ENCODE measurements at places on chromosomes 3 and 15.

- no peak for DNase-seq
These were observed 164.5 kb downstream of the EBLN2 start for GRCh38 chr3:73225991-73226390.

- DNase-seq: no peak
These were observed 343.1 kb downstream of the OXSM start for GRCh38 chr3:26132942-26133341.

GRCh38 chr15:32889214-32889613 is 171.4 kb downstream of the GREM1 start:
- no peak for DNase-seq

GRCh38 chr3:18499301-18499700 is 74.2 kb upstream of the SATB1 start:
- no peak for DNase-seq

- DNase-seq: no peak
These were observed 102.9 kb downstream of the SRGAP3 start for GRCh38 chr3:9146367-9147071.

DNA sequence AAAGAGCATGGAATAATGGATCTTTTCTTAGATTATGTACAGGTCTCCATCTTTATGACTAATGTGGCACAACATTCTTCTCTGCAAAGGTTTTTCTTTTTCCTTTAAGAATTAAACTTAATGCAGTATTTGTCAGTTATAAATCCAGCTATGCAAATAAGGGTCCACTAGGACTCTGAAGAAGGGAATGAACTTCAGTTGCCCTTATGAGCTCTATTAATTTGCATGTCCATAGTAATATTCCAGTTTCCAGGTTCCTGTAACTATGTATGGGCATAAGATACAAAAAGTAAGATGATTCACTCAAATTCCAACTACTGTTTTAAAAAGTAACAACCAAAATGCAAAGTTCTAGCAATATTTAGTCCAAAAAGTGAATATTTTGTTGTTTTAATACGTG is 337.4 kb downstream of the NLGN1 start:
- no peak for DNase-seq

DNA sequence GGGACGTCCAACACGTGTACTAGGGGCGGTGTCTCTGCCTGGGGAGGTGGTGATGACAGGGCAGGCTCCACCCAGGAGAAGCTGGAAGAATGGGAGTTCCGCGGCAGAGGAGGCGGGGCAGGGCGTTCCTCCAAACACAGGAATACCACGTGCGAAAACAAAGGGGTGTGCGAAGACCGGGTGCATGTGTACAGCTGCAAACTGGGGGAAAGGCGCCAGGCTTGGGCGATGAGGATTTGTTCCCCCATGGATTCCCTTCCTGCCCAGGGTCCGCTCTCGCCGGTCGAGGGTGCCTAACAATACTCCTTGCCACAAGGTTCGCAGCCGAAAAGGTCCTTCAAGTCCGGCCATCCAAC is 500 bp upstream of the ZSCAN2 start:
- DNase-seq: peak; percentile 74

DNA sequence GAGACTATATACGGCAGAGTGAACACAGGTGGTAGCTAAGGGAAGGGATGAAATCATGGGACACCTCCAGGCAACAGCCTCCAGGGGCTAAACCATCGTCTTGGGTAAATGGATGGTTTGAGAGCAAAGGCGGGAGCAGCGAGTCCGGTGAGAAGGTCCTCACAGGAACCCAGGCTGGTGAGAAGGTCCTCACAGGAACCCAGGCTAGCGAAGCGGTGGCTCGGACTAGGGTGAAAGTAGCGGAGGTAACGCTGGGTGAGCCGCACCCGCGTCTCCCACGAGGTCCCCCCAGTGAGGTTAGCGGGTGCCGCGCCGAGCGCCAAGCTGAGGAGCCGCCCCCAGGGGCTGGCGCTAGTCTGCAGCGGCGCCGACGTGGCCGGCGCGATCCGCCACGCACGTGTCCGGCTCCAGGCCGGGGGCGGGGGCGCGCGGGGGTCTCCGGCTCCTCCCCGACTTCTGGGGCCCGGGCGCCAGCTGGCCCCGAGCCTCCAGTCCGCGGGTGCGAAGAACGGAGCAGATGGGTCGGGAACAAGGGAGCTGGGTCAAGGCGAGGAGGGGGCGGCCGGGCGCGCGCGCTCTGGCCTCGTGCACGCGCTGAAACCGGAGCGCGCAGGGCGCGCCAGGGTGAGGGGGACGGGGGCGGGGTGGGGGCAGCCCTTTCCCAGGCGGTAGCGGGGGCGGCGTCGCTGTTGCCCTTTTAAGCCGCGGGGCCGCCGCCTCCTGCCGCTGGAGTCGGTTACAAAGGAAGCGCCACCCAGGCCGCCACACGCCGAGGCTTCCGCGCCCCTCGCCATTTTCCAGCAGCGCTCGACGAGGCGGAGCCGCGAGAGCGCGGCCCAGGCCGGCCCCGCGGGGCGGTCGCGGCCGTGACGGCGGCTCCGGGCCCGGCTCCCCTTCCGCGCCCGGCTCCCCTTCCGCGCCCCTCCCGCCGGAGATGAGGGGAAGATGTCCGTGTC is at the start of gene UBE2Q2:
Gene UBE2Q2, plus strand, starts transcription at position 726 of the 956 bp plus-strand sequence. Its CDS starts 220 bp downstream, at position 946.
- DNase-seq: peak; percentile 41

GRCh38 chr3:183330881-183331280 is 77.8 kb downstream of the B3GNT5 start:
- DNase-seq: no peak

DNA sequence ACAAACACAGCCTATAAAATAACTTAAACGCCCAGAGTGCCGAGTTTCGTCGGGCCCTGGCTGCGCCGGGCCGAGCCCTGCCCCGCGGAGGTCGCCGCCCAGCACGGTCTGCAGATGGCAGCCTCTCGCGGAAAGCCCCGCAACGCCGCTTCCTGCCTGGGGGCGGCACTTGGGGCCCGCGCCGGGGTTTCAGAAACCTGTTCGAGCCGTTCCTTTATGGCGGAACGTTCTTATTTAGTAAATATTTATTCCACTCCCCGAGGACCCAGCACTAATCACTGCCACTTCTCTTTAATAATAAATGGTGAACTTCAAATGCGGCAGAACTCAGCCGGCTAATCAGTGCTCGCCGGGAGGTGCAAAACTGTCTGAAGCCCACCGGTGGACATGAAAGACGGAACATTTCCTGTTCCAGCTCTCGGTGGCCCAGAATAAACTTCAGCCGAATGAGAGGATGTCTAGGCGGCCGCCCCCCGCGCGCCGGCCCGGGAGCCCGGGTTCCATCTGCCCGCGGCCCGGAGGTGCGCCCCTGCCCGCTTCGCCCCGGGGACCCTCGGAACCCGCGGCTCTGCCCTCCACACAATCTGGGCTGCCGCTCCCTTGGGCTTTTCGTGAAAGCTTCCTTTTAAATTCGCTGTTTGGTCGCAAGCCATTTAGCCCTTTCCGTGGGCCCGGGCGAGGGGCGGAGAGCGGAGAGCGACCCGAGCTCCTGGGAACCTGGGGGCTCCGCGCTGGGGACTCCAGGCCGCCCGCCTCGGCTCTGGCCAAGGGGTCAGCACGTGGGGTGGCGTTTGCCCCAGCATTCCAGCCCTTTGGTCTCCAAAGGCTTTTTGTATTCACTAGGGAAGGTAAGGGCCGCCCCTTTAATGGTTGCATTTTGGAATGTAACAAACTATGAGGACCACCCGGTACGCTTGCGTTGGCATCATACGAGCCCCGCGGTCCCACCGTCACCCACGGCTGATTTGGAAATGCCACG is 110.8 kb upstream of the ATP11B start:
- DNase-seq: peak; percentile 34

DNA sequence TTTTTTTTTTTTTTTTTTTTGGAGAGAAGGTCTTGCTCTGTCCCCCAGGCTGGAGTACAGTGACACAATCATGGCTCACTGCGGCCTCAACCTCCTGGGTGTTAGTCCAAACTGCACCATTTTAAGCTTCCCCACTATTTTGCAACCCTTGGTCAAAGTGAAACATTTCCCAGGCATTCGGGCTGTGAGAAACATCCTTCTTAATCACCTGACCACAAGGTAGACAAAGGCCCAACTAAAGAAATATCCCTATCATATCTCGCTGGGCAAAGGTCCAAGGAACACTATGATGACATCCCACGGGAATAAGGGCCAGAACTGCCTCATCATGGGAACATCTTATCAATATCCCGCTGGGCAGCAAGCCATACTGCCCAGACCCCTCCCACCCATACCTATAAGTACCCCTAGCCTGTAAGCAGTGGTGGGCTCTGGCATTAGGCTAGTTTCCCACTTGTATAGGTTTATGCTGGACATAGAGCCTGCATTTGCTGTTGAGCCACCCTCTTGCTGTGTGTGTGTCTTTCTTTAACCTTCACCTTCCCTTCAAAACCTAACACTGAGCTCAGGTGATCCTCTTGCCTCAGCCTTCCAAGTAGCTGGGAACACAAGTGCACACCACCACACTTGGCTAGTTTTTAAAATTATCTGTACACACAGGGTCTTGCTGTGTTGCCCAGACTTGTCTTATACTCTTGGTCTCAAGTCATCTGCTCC is 95.2 kb downstream of the SEMA5B start:
- no peak for DNase-seq

GRCh38 chr3:109819734-109820133 is 482.4 kb upstream of the DPPA4 start:
- no peak for DNase-seq

DNA sequence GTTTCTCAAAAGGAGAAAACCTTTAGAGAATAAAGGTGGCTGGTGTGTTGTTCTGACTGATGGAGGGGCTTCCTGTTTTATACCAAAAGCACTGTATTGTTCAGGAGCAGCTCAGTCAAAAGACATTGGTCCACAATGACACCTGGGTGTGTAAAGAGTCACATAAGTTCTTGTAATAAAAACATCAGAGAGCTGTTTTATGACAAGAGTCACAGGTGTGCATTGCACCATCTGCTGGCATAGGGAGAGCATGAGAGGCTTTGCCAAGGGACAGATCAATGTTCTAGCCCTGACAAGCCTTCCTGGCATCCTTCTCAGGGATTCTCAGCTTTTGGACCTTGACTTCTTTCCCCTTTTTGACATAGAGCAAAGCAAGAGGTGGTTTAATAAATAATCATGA is 20.4 kb downstream of the ARPP21 start:
- DNase-seq: no peak

DNA sequence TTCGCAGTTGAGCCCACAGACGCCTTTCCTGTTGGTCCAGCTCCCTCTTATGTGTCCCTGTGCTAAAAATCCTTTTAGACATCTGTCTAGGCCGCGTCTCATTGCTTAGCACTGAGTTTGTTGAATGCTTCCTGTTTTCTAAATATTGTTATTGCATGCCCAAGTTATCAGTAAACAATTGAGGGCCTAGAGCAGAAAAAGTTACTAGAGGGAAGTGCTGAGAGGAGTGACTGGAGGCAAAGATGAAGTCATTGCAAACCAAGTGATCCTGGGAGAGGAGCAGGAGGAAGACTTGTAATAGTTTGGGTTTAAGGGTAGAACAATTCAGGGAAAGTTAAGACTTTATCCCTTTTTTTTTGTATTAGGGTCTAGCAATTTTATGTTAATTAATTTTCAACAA is 88.1 kb downstream of the DCUN1D1 start:
- DNase-seq: no peak

GRCh38 chr3:458124-458523 is 261.6 kb downstream of the CHL1 start:
- no peak for DNase-seq

DNA sequence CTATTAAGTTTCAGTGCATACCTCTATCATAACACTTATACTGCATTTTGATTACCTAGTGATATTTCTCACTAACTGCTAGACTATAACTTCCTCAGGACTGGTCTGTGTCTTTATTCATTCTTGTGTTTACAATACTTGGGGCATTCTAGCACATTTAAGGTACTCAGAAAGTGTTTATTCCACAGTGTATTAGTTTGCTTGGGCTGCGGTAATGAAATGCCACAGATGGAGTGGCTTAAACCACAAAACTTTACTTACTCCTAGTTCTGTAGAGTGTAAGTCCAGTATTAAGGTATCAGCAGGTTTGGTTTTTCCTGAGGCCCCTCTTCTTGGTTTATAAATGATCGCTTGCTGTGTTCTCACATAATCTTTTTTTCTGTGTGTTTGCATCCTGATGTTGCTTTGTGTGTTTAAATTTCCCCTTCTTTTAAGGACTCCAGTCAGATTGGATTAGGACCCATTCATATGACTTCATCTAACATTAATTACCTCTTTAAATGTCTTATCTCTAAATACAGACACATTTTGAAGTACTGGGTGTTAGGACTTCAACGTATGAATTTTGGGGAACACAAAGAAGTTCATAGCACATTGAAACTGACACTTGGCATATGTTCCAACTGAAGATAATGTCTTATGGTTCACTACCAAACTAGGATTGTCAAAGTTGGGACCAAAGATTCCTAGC is 23.9 kb downstream of the RNF111 start:
- no peak for DNase-seq

- DNase-seq: no peak
These were observed 10.9 kb upstream of the NSMCE3 start for GRCh38 chr15:29280514-29280913.

DNA sequence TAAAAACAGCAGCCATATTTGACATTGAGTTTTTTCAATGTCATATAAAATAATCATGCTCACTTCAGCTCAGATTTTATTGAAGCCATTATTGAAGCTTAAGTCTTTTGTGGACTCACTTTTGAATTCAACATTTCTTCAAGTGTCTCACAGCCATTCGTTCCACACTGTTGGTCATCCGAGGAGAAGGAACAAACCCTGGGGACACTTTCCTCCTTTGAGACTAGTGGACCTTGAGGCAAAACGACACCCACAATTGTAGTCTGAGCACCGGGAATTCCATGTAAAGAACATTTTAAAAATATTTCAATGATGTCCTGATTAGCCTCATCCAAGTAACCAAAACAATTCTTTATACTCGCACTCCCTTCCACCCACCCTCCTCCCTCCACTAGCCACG is 174.7 kb downstream of the CD47 start:
- DNase-seq: no peak

GRCh38 chr3:34219556-34219955 is 421.1 kb downstream of the PDCD6IP start:
- DNase-seq: no peak

- DNase-seq: no peak
These were observed 29.7 kb upstream of the POLG start for GRCh38 chr15:89364341-89364740.

DNA sequence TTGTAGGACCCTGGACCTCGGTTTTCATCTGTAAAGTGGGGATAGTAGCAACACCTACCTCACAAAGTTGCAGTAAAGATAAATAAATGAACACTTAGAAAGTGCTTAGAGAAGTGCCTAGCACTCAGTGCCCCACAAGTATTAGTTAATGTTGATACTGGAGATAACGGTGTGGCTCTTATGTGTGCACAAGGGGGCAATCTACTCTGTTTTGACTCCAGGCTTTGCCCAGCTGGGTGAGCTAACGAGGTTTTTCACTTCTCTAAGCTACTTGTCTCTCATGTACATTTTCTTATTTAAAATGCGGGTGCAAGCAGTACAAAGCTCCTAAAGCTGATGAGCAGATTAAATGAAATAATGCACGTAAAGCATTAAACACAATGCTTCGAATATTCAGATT is 193.5 kb upstream of the ICE2 start:
- no peak for DNase-seq

- DNase-seq: no peak
These were observed 209.7 kb upstream of the RARB start for GRCh38 chr3:25218362-25218761.

- DNase-seq: no peak
These were observed 25.4 kb upstream of the CHMP2B start for GRCh38 chr3:87201727-87202126.
